ENCODE measurements at places on chromosomes 7 and 10.

DNA sequence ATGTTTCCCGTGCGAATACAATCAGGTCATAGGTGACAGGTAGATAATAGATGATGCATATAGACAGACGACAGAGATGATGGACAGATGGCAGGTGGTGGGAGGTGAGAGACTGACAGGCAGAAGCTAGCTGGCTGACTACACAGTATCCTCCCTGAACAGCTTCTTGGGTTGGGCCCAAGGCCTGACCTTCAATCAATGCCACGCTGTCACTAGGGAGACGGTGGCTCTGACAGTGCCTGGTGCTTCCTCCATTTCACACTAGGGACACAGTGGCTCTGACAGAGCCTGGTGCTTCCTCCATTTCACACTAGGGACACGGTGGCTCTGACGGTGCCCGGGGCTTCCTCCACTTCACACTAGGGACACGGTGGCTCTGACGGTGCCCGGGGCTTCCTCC lies 200.1 kb downstream of the DIP2C start:
- ATAC-seq = no peak

DNA sequence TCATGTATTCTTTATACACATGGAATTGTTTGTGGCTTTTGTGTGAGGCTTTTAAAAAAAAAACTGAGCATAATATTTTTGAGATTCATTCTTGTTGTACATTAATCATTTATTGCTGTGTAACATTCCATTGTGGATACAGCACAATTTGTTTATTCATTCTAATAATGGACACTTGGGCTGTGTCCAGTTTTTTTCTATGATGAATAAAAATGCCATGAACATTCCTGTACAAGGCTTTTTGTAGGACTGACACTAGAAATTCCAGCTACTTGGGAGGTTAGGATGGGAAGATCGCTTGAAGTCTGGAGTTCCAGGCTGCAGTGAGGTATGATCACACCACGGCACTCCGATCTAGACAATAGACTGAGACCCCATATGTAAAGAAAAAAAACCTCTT lies 254.3 kb upstream of the CACNA2D1 start:
- peak; percentile 72 for ATAC-seq

- no peak for ATAC-seq
Observed at GRCh38 chr7:50371551-50372021, 67.1 kb downstream of the IKZF1 start.

GRCh38 chr7:90180649-90181048 lies 26.4 kb downstream of the STEAP1 start:
- no peak for ATAC-seq

- no peak for ATAC-seq
Observed at GRCh38 chr7:47170516-47170915, 411.4 kb downstream of the TNS3 start.

- ATAC-seq = no peak
Observed at GRCh38 chr10:114115661-114116445, 58.1 kb downstream of the CCDC186 start.

GRCh38 chr7:27462575-27463270 lies 200.0 kb downstream of the HIBADH start:
- ATAC-seq = no peak

DNA sequence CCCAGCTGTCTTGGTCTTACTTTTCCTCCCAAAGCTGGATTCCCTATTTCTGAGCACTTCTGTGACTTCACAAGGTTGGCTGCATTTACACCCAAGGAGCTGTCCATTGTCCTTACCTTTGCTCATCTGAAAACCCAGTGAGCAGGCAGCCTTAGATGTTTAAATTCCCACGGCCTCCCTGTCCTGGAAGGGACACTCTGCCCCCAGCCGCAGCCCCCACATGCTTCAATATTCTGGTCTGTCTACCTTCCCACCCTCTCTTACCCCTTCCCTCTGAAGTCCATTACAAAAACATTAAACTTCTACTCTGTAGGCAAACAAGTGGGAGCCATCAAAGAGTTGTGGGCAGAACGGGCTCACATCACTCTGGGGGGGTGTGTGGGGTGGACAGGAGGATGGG lies 73.8 kb upstream of the EFCAB10 start:
- ATAC-seq = no peak

DNA sequence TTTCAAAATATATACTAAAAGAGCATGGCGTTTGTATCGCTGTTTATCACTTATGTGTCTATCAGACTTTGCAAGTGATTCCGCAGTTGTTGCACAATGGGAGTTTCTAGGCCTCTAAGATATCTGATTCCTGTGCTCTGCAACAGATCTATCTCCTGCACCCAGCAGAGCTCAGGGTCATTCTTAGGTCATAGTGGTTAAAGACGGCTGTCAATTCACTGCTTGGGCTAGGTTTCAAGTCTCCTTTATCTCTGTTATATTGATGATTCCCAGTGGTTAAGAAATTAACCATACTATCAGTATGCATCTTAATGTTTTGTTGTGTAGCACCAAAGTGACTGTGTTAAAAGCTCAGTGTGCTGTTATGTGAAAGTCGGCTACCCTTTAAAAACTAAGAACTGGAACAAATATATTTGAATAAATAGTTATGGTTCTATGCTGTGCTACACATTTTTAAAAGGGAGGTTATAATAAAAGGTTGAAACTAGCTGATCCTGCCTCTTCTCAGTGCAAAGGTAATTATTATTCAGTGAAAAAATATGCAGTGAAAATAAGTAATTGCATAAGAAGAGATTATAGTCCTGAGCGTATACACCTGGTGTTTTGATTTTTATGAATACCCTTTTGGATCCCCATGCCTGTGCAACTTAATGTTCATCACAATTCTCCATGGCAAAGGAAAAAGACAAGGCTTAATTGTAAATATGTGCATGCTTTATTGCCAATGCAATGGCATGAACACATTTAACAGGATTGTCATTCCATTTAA lies 24.0 kb downstream of the HOXA1 start:
- ATAC-seq = no peak

- no peak for ATAC-seq
Observed at GRCh38 chr7:104818961-104819880, 194.8 kb upstream of the KMT2E start.

- no peak for ATAC-seq
Observed at GRCh38 chr10:69835875-69836730, 34.4 kb downstream of the COL13A1 start.

All from SK-N-SH treated with all-trans-retinoic acid at 6 μM for 48 hours (cell line).